ENCODE measurements at places on chromosomes 1 and 21.

GRCh38 chr21:42622284-42622683, 31.1 kb upstream of the PDE9A start:
- no peak for DNase-seq

GRCh38 chr1:179493323-179493722, 82.4 kb downstream of the NPHS2 start:
- DNase-seq: no peak

GRCh38 chr1:119367432-119368124, 1.0 kb upstream of the HAO2 start:
- DNase-seq: no peak

DNA sequence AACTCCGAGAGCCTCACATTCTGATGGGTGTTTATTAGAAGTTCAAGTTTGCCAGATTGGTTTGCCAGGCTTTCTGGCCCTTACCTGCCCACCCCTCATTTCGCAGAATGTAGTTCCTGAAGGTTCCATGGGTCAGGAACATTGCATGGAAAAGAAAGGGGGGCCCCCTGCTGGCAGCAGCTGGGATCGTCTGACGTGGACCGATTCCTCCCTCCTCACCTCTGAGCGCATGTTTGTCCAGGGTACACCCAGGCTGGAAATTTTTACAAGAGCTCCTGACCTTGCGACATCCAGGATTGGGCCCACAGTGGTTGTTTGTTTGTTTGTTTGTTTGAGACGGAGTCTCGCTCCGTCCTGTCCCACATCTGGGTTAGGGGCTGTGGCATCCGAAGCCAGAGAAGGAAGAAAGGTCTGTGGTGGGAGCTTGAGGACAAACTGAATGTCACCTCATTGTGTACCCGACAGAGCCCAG, 126.0 kb upstream of the TMEM51 start:
- DNase-seq: no peak

DNA sequence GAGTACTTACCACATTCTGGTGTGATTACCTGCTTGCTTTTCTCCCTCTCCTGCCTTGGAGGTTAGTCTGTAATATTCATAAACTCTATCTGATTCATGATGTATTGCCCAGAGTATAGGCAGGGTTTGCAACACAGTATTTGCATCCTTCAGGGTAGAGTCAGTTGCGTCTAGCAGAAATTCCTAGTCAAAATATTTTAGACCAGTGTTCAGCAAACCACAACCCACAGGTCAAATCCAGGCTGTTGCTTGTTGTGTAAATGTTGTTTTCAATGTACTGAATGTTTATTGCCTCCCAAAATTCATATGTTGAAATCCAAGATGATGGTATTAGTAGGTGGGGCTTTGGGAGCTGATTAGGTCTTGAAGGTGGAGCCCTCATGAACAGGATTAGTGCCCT, 82.9 kb downstream of the NGF start:
- DNase-seq: no peak

GRCh38 chr1:225830841-225831240, 20.9 kb downstream of the EPHX1 start:
- no peak for DNase-seq

- no peak for DNase-seq
Measured at GRCh38 chr1:240171907-240172306, 80.2 kb downstream of the FMN2 start.

- DNase-seq: no peak
Measured at GRCh38 chr1:34292472-34292871, 115.8 kb downstream of the C1orf94 start.

DNA sequence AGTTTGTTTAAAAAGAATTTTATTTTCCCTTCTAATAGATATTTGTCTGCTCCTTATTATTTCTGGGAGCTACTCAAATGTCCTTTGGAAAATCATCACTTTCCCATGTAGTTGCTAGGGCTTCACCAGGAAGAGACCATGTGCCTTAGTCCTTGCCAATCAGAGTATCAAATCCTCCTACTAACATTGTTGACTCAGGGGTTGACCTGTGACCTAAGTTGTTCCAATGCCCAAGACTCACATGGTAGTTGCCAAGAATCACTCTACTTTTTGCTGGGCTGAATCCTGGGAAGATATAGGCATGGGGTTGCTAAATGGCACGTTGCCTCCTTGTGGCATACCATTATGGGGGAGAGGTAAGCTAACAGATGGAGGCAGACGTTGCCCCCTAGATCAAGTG, 58.2 kb upstream of the FOXD3 start:
- no peak for DNase-seq

GRCh38 chr1:36355811-36356210, 29.9 kb downstream of the STK40 start:
- no peak for DNase-seq

DNA sequence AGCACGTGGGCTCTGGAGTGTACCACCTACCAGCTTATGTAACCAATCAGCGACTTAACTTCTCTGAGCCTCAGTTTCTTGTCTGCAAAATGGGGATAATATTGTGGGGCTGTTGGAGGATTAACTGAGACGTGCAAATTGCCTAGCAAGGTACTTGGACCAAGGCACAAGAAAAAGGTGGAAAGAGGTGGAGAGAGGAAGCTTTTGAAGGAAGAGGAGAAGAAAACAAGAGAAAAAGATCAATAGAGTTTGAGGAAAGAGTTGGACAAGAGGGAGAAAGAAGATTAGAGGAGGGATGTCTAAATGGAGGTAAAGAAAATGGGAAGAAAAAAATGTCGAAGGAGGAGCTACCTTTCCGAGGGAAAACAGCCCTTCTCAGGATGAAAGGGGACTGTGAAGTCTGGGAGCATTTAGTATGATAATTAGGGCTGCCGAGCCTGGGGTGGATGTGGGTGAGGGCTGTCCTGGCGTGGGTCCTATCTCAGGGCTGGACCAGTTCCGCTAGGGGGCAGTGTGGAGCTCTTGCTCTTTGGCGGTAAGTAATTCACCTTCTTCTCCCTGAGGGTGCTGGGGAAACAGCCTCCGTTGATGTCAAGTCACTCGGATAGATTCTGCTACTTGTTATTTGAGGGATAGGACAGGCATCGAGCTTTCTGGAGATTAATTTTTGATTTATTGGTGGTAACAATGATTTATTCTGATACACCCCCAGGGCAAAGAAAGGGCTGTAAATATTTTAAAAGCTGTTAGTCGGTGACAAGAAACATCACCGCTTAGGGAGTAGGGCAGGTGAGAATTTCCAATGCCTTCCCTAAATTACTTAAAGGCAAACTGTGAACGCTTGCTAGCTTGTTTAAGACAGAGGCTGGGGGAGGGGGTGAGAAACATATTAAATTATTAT, 79.0 kb upstream of the NFASC start:
- peak; percentile 53 for DNase-seq

DNA sequence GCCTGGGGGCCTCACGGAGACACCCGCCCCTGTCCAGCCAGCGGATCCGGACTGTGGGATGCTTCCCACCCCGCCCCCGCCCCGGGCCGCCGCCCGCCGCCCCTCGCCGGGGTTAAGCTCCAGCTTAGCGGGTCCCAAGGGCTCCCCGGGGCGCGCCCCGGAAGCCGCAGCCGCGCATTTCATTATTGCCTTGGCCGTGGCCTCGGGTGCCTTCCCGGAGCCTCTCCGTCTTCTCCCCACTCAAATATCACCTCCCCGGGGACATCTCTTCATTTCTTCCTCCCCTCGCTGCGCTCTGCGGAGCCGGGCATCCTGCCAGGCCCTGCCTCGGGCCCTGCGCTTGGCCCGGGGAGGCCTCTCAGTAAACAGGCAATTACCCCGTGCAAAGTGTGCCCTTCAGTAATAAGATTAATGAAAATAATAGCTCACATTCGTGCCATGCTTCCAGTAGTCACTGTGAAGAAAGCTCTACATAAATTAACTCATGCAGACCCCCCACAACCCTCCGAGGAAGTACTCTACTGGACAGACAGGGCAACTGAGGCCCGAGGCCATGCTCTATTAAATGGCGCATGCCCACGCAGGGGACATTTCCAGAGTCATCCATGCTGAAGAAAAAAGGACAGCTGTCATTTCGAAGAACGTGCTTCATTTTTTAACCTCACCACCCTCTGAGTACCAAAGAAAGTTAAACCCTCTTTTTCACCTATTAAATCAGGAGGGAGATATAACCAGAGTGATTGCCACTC, 49.9 kb upstream of the LAPTM5 start:
- DNase-seq: no peak
